ENCODE measurements at places on chromosomes 1 and 21. TPM values are rescaled to one million over a fixed set of nuclear protein-coding genes. Genes with fewer than 3 reads are reported as not detected.

- H3K4me3 ChIP-seq: no peak overlapping the region
- H3K27ac ChIP-seq: no peak overlapping the region
- peak; percentile 46 for DNase-seq
Observed at GRCh38 chr21:45164124-45164511, 89.7 kb downstream of the ADARB1 start.

- peaks cover 40% of the 10 kb centered on the region for H3K27me3 ChIP-seq
- no peaks in the 10 kb centered on the region for H3K36me3 ChIP-seq
- DNase-seq: no peak
- no peak overlapping the region for H3K27ac ChIP-seq
Observed at GRCh38 chr21:45617021-45617921, 26.3 kb upstream of the PCBP3 start.

GRCh38 chr1:20087668-20088067 lies 17.7 kb downstream of the PLA2G5 start:
- peaks cover 30% of the 10 kb centered on the region for H3K27me3 ChIP-seq
- no peak overlapping the region for H3K27ac ChIP-seq
- no peak overlapping the region for H3K4me3 ChIP-seq
- H3K36me3 ChIP-seq: no peaks in the 10 kb centered on the region
- DNase-seq: no peak

- no peaks in the 10 kb centered on the region for H3K27me3 ChIP-seq
- H3K27ac ChIP-seq: no peak overlapping the region
- no peaks in the 10 kb centered on the region for H3K36me3 ChIP-seq
Observed at GRCh38 chr1:117171900-117172511, 38.7 kb downstream of the VTCN1 start.

DNA sequence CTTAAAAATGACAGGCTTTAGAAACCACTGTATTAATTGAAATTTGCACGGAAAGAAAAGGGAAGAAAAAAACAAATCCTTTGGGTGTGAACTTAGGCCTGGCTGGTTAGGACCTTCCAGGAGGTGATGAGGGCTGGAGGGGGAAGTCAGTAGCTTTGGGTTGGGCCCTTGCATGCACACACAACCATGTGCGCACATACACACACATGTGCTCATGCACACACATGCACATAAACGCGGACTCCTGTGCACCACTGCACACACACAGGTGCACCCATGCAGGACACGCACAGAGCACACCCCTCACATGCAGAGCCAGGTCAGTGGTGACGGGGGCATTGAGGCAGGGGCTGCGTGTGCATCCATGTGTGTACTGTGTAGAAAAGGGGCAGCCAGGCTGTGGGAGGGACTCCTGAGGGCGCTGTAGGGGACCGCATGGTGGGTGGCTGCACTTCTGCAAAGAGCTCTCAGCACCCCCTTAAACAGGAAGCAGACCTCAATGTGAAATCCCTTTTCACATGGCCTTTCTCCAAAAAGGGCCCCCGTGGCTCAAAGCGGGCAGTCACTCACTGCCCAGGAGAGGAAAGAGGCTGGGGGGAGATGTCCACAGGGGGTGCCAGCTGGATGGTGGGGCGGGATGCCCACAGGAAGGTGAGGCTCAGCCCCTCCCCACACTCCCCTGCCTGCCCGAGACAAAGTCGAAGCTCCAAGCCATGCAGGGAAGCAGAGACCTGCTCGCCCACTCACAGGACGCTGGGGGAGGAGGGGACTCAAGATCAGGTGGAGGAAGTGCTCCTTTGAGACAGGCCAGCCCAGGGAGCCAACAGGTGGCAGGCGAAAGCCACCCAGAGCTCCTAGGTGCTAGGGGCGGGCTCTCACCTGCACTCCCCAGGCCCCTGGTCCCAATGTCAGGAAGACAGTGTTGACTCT lies 95.2 kb downstream of the ITPKB start:
- no peak overlapping the region for H3K27ac ChIP-seq
- no peaks in the 10 kb centered on the region for H3K27me3 ChIP-seq
- no peak for DNase-seq
- H3K4me1 ChIP-seq: peaks cover 22% of the 10 kb centered on the region
- H3K4me3 ChIP-seq: no peak overlapping the region

The OR10Z1 gene
- not detected for total RNA-seq

The S100B gene
- total RNA-seq: not detected

GRCh38 chr1:197302775-197303174 lies 34.7 kb downstream of the CRB1 start:
- H3K27me3 ChIP-seq: no peaks in the 10 kb centered on the region
- no peaks in the 10 kb centered on the region for H3K36me3 ChIP-seq
- no peak overlapping the region for H3K4me3 ChIP-seq

The CRNN gene
- not detected for total RNA-seq

The CORT gene
- not detected for total RNA-seq

DNA sequence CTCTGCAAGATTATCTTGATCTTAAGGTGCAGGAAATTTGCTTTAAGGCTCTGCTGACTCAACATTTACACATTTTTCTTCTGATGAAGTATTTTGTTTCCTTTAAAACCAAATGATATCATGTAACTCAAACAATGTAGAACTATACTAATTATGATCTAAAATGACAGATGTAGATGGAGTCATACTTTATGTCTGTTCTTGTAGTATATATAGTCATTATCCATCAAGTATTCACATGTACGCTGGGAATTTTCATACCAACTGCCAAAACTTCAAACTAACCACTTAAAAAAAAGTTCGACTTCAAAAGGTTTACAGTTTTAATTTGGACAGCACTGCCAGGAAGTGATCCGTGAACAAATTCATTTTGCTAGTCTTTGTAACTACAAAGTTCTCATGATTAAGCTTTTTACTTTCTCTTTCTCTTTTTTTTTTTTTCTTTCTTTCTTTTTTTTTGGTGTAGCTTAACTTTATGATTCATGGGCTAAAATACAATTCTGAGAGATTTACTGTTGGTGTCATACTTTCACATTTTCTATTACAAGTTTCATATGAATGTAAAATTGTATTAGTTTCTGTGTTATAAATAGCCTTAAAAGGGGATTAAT lies 509.0 kb upstream of the CXADR start:
- H3K27me3 ChIP-seq: no peaks in the 10 kb centered on the region
- no peak overlapping the region for H3K27ac ChIP-seq
- H3K36me3 ChIP-seq: no peaks in the 10 kb centered on the region
- DNase-seq: peak; percentile 3
- no peaks in the 10 kb centered on the region for H3K4me1 ChIP-seq

- no peaks in the 10 kb centered on the region for H3K36me3 ChIP-seq
- H3K4me1 ChIP-seq: peaks cover 24% of the 10 kb centered on the region
- peak; percentile 83 for DNase-seq
- no peak overlapping the region for H3K4me3 ChIP-seq
- H3K27me3 ChIP-seq: no peaks in the 10 kb centered on the region
- peak overlapping the region; percentile 18 for H3K27ac ChIP-seq
Observed at GRCh38 chr21:46038871-46039397, 57.4 kb downstream of the COL6A1 start.

DNA sequence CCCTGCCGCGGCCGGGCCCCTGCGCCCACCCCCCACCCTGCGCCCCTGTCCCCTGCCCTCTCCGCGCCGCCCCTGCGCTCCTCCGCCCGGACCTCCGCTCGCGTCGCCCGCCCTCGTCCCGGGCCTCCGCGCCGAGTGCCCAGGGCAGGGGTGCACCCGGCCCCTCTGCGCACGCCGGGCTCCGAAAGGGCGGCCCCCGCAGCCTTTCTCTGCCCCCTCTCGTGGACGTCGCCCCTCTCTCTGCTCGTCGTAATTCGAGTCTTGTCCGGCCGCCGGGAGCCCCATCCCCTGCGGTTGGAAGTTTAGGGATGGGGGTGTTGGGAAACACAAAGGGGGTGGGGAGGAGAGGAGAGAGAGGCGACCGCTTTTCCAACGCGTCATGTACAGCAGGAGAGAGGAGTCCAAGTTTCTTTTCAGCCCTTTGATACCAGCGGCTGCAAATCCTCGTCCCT lies 407 bp downstream of the GALNT2 start:
- H3K27me3 ChIP-seq: no peaks in the 10 kb centered on the region
- peak overlapping the region; percentile 78 for H3K27ac ChIP-seq
- H3K4me3 ChIP-seq: peak overlapping the region; percentile 81
- peaks cover 11% of the 10 kb centered on the region for H3K4me1 ChIP-seq

DNA sequence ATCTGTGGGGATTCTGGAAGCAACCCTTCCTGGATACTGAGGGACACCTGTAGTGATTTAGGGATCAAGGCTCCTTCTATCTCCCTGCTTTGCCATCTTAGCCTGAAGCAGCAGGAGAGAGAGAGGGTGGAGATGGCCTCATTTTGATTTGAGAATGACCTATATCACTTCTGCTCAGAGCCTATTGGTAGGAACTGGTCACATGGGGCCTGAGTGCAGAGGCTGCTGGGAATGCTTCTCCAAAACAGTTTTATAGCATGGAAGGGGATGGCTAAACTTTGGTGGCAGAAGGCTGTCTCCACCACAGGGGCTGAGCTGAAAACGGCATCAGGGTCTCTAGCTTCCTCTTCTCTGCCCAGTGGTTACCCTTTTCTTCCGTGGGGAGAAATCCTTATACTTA lies 105.8 kb downstream of the TBX19 start:
- H3K27me3 ChIP-seq: peaks cover 8% of the 10 kb centered on the region
- no peak overlapping the region for H3K4me3 ChIP-seq
- no peak for DNase-seq
- no peak overlapping the region for H3K27ac ChIP-seq

DNA sequence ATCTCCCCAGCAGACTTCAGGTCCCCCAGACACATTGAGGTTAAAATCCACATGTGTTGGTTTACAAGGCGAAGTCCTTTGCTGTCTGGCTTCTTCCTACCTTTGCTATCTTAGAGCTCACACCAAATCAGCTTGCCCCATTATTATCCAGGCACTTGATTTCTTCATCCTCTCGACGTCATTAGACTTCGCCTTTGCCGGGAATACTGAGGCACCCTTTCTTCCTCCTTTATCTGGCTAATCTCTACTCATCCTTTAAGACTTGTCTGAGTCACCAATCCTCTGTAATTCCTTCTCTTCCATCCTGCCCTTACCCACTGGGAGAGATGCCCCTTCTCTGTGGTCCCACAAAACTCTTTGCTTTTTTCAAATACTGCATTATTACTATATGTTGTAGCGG lies 9.2 kb upstream of the XCL2 start:
- no peak overlapping the region for H3K27ac ChIP-seq
- no peaks in the 10 kb centered on the region for H3K27me3 ChIP-seq
- no peak overlapping the region for H3K4me3 ChIP-seq

The ANKRD65 gene
- total RNA-seq: not detected

GRCh38 chr1:26542771-26543451 lies 13.3 kb downstream of the RPS6KA1 start:
- no peak overlapping the region for H3K27ac ChIP-seq
- H3K4me3 ChIP-seq: no peak overlapping the region
- no peaks in the 10 kb centered on the region for H3K27me3 ChIP-seq
- no peak for DNase-seq
- no peaks in the 10 kb centered on the region for H3K36me3 ChIP-seq

The OR10J1 gene
- not detected for total RNA-seq

- DNase-seq: no peak
- H3K4me1 ChIP-seq: no peaks in the 10 kb centered on the region
- H3K27me3 ChIP-seq: no peaks in the 10 kb centered on the region
- H3K27ac ChIP-seq: no peak overlapping the region
- no peak overlapping the region for H3K4me3 ChIP-seq
Observed at GRCh38 chr1:97034651-97035050, 313.1 kb downstream of the PTBP2 start.

The KPRP gene
- total RNA-seq: not detected

The NBPF20 gene
- total RNA-seq: 3.1 TPM

DNA sequence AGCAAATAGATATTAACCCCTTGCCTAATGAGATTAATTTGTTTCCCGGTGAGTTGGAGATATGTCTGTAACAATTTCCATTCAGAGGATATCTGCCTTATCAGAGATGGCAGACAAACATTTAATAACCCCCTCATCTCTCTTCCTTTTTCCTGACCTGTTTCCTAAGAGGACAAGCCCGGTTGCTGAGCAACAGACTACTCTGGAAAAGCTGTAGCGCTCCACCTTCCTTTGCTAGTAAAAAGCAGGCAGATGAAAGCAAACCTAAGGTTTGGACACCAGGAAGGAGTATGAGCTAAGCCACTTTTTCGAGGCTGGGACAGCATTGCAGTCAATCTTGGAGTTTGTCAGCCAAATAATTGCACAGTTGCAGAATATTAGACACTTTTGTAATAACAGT lies 82.4 kb downstream of the RGS21 start:
- no peak overlapping the region for H3K4me3 ChIP-seq
- DNase-seq: no peak
- no peaks in the 10 kb centered on the region for H3K4me1 ChIP-seq
- H3K27ac ChIP-seq: no peak overlapping the region
- H3K27me3 ChIP-seq: no peaks in the 10 kb centered on the region
- H3K36me3 ChIP-seq: no peaks in the 10 kb centered on the region

- no peaks in the 10 kb centered on the region for H3K4me1 ChIP-seq
- no peak for DNase-seq
- H3K4me3 ChIP-seq: no peak overlapping the region
- no peaks in the 10 kb centered on the region for H3K36me3 ChIP-seq
- no peak overlapping the region for H3K27ac ChIP-seq
Observed at GRCh38 chr1:176765608-176766007, 302.6 kb downstream of the PAPPA2 start.

- no peaks in the 10 kb centered on the region for H3K36me3 ChIP-seq
- no peak overlapping the region for H3K27ac ChIP-seq
- peak; percentile 54 for DNase-seq
- H3K4me1 ChIP-seq: no peaks in the 10 kb centered on the region
Observed at GRCh38 chr1:174217787-174218574, 58.7 kb downstream of the RABGAP1L start.

The SPATA1 gene
- total RNA-seq: under 0.01 TPM

DNA sequence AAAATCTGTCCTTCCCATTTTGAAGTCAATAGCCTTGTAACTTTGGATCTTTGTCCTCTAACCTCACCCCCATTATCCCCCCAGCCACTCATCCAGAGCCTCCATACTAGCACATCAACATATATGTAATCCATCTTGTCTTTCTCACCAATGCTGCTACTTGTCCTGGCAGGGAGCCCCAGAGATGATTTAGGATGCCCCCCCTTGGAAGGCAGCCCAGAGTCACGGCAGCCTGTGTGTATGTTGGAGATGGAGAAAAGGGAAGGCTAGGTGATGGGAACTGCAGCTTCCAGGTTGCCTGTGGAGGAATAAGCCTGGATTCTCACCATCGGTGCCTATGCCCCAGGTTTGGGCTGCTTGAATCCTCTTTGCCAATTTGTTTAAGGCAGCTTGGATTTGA lies 51.7 kb upstream of the SCMH1 start:
- no peaks in the 10 kb centered on the region for H3K4me1 ChIP-seq
- H3K4me3 ChIP-seq: no peak overlapping the region
- no peak for DNase-seq
- H3K36me3 ChIP-seq: no peaks in the 10 kb centered on the region
- no peak overlapping the region for H3K27ac ChIP-seq
